Heart left ventricle (tissue), 16 donors: ENCODE measurements at places on chromosomes 7 and 10. TPM values are rescaled to one million over a fixed set of nuclear protein-coding genes. Genes with fewer than 3 reads are reported as not detected.

GPR85 gene
- 0.92 TPM for total RNA-seq

ASL gene
- total RNA-seq, result 13.5 TPM

DNA sequence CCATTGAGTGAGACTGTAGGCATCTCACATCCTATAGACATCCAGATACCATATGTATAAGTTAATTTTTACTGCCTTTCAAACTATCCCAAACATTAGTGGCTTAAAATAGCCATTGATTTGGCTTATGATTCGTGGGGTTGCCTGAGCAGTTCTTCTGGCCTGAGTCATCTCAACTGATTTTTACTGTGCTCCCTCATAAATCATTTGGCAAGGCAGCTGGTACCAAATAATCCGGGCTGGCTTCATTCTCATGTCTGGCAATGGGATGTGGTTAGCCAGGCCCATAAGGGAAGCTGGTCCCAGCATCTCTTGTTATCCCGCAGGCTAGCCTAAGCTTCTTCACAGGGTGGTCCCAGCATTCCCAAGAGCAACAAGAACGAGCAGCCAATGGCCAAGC is 6.7 kb upstream of the LRGUK start:
- no peak for DNase-seq

KCP gene
- total RNA-seq, result 0.37 TPM

DNA sequence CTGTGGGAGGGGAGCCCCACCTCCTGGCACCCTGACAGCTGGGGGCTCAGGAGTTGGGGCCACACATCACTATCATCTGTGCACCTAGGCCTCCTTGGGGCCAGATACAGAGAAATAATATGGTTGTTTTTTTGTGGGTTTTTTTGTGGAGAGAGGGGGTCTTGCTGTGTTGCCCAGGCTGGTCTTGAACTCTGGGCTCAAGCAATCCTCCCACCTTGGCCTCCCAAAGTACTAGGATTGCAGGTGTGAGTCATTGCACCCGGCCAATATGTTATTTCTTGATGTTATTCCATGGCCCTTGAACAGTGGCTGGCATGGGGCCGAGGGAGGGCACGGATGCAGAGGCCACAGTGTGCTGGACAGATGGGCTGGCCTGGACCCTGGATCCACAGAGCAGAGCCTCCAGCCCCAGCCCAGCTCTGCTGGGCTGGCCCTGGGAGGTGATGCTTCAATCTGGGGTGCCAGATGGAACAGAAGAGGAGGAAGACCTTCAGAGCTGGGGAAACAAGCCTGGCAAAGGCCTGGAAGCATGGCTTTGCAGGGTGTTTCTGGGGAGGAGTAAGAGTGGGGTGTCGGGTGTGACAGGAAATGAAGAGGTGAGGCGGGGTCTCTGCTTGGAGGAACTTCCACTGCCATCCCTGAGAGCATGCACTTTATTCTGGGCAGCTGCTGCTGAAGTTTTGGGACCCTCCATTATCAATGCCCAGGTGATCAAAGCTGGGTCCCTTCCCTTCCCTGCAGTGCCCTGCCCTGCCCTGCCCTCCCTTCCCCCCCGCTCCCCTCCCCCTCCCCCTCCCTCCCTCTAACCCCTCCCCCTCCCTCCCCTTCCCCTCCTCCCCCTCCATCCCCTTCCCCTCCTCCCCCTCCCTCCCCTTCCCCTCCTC is 3.7 kb upstream of the FZD9 start:
- no peak for DNase-seq
